H4 (cell line): ENCODE measurements at places on chromosomes 1 and 21.

DNA sequence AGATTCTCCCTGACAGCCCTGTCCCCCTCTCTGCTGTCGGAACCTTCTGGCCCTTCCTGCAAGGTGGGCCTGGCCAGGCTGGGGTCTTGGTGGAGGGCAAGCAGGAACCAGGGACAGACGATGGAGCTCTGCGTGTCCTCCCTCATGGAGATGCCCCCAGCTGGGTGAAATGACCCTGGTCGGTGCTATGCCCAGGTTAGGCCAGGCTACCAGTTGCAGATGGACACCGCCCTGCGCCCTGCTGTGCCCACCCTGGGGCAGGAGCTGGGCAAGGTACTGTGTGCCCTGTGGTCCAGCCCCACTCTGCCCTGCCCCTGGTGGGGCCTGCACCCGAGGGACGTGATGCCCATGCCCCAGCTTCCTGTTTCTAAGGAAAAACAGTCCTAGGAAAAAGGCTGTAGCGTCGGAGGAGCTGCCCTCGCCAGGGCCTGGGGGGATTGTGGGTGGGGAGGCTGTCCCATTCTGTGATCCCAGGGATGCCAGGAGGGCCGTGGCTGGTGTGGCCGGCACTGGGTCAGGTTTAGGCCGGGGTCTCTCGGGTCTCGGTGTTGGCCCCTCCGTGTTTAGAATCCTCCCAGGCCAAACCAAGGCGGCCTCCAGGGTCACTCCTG is 77.6 kb downstream of the MORN1 start:
- DNase-seq, result no peak

DNA sequence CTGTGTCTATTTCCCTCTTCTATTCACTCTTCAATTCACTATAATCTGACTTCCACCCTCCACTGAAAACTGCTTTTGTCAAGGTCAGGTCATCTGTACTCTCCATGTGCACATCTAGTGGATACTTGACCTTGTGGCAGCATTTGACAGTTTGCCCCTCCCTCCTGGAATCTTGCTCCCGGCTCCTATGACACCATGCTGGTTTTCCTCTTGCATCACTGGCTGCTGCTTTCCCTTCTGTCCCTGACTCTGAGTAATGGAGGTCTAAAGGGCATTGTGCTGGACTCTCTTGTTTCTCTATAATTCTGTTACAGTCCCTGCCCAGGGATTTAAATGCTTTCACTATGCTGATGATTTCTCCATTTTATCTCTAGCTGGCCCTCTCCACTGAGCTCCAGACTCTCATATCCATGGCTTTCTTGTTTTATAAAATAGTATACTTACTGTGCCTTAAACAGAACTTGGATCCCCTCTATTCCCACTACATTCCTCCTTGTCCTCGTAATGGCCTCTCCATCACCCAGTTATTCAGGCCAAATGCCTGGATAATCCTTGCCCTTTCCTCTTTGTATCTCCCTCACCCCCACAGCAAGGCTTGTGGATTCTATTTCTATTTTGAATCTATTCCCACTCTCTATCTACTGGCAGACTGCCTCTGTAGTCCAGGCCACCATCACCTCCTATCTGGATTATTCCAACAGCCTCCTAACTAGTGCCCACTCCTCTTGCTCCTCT is 36.8 kb upstream of the PODN start:
- DNase-seq, result peak; percentile 31

DNA sequence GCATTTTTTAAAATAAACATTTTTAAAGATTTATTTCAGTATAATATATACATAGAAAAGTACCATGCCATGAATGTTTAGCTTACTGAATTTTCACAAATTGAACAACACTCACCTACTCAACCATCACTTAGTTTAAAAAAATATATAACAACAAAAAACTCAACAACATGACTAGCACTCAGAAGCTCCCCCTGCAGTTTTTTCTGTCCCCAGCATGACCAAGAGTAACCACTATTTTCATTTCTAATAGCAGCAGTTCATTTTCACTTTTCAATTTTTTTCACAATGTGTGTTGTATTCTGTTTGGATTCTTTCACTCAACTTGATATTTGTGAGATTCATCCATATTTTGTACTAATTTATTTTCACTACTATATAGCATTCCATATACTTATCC is 162.3 kb upstream of the POGK start:
- DNase-seq, result no peak

- DNase-seq, result no peak
Observed at GRCh38 chr1:155867766-155868165, 8.4 kb downstream of the SYT11 start.

DNA sequence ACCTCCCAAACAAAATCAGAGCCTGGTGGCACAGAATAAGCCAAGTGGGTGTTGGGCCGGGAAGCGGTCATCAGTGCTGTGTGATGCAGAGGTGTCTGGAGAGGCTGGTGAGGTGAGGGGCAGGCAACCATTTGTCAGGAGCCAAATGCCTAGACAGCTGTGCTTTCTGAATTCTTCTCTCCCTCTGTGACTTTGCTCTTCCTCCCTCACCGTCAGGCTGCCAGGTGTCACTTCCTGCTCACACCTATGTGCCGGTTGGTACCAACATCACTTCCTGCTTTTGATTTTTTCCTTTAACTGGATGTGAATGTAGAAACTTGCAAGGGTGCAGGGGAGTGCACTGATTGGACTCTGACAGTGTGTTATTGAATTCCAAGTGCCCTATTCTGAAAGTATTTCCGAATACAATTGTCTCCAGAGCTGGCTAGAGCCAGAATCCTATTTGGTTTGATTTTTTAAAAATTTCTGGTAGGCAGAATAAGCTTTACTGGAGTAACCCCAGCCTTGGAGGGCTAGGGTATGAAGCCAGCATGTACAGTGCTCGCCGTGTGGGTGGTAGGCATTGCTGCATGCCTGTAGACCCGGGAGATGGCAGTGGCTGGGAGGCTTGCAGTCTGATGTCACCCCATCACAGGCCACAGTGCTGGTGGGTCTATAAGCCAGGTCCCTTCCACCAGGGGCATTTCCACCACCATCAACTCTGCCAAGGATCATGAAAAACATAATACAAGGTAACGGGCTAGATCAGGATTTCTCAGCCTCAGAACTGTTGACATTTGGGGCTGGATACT is 210.9 kb downstream of the KAZN start:
- DNase-seq, result no peak

- no peak for DNase-seq
Observed at GRCh38 chr1:55604749-55605148, 389.6 kb upstream of the USP24 start.

GRCh38 chr1:95093296-95093695 is 20.5 kb upstream of the ALG14 start:
- no peak for DNase-seq

DNA sequence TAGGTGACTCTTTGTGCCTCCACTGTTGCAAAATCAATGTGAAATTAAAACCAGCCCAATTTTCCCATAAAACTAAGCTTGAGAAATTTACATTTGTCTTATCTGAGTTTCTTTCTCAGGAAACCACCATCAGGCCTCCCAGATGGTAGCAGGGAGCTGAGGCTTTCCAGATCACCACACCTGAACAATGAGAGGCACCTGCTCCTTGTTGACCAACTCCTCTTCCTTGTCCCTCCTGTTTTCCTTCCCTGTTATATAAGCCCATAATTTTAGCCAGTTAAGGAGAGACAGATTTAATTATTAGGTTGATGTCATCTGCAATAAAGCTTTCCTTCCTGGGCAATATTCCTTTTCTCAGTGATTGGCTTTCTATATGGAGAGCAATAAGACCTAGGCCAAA is 32.0 kb upstream of the C1orf185 start:
- no peak for DNase-seq

DNA sequence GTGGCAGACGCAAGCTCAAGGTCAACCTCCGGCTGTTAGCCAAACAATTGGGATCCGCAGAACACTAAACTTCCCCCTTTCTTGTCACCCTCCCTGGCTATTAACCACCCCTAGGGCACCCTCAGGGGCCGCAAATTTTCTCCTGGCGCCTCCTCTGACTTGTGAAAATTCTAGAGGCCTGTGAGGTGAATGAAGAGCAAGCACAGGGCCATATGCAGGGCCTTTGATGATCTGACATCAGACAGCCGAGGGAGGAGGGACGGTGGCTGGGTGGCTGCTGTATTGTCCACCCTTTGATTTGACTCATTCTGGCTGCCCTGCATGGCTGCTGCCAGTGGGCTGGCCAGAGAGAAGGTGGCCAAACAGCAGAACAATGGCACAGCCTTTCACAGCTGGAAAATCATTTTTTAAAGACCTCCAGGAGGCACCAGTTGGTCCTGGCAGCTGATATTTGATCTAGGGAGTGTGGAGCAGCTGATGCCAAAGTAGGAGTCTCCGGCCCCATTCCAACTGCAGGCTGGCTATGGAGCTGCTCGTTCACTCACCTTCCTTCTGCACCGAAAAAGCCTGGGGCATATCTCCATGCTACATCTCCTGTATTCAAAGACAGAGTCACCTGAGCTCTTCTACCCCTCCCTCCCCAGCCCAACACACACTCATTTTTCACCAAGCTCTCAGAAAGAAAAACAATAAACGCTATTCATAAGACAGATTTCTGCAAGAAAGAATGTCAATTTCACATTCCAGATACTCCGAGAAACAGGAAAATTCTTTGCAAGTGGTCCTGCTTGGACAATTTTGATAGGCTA is 44.9 kb upstream of the BARHL2 start:
- no peak for DNase-seq

GRCh38 chr1:99005537-99005942 is 879 bp upstream of the PLPPR5 start:
- no peak for DNase-seq

- DNase-seq, result no peak
Observed at GRCh38 chr1:111801071-111801850, 45.6 kb downstream of the DDX20 start.

GRCh38 chr1:7770669-7770996 is 463 bp upstream of the VAMP3 start:
- DNase-seq, result no peak

GRCh38 chr1:100461222-100461621 is 76.7 kb upstream of the GPR88 start:
- no peak for DNase-seq

GRCh38 chr1:226702318-226702956 is 36.6 kb downstream of the ITPKB start:
- peak; percentile 68 for DNase-seq

DNA sequence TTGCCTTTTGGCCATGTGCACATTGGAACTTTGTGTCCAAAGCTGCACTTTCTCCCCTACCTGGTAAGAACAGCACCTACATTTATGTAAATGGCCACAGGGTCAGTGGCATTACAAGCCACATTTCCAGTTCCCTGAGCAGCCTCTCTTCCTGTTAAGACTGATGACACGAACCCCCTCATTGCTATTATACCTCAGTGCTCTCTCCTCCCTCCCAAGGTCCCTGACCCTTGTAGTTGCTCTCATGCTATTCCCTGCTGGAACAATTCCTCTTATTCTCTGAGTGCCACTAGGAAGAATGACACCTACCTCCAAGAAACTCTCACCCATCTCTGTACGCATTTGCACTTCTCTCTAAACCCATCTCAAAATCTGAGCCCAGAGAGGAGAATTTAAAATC is 14.9 kb upstream of the VAV3 start:
- no peak for DNase-seq

DNA sequence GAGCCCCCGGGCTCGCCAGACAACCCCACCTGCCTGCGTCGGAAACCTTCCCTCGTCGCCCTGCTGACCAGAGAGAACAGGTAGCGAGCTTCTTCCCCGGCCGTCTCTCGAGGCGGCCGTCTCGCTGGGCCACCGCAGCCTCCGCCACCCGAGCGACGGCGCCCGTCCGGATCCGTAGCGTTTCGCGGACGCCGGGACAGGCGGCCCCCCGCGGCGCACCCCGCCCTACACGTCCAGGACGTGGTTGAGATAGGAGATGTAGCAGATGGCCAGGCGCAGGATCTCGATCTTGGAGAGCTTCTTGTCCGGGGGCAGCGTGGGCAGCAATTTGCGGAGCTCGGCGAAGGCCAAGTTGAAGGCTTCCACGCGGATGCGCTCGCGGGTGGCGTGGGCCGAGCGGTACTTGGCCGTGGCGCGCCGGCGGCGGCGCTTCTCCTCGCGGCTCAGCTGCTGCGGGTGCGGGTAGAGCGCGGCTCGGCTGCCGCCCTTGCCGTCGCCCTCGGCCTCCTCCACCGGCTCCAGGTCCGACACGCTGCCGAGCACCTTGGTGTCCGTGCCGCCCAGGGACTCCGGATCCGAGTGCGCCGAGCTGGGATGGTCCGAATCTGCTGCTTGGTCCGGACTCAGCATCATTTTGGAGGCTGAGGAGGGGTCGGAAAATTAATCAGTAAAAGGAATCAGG is 3.0 kb downstream of the NHLH2 start:
- DNase-seq, result no peak

GRCh38 chr1:32182060-32182459 is 2.6 kb downstream of the TXLNA start:
- no peak for DNase-seq

- no peak for DNase-seq
Observed at GRCh38 chr21:44700101-44701022, 3.4 kb downstream of the KRTAP10-12 start.

DNA sequence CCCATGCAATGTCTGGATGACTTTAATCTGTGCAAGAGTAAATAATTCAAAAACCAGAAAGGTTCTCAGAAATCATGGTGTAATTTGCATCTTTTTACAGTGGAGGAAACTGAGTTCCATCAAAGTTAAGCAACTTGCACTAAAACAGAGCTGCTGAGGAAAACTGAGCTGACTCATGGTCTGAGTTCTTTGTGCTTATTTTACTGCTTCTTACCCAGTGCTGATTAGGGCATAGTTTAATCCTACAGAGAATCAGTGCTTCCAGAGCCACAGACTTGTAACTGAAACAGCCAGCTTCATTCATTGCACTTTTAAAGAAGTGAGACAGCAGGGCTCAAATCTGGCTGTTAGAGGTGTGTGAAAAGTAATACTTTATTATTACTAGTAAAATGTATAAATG is 10.9 kb upstream of the RWDD3 start:
- peak; percentile 16 for DNase-seq

GRCh38 chr21:35681946-35682345 is 378.4 kb downstream of the SETD4 start:
- no peak for DNase-seq

- DNase-seq, result no peak
Observed at GRCh38 chr21:36784947-36785346, 86.0 kb downstream of the SIM2 start.

DNA sequence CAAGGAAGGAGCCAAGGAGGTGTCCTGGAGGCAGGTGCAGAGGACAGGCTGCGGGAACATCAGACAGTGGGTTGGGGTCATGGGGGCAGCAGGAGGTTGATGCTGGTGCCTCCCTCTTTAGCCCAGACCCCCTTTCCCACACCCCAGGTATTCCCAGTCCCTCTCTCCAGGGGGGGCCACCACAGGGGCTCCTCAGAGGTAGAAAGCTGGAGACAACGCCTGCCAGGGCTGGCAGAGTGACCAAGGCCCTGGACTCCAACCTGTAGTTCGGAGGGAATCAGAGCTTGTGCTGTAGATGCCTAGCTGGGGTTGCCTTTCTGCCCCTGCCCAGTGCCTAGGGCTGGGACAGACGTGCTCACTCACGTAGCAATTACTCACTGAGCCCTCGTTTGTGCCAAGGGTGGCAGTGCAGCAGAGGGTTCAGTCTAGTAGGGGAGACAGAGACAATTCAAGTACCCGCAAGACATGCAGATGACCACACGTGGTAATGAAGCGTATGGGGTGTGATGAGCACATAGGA is 148.2 kb downstream of the PTPRU start:
- no peak for DNase-seq

GRCh38 chr21:19276665-19277064 is 873.1 kb upstream of the TMPRSS15 start:
- DNase-seq, result no peak

- DNase-seq, result no peak
Observed at GRCh38 chr1:155466996-155467395, 95.6 kb downstream of the ASH1L start.
